ENCODE measurements at places on chromosomes 2 and 18.

DNA sequence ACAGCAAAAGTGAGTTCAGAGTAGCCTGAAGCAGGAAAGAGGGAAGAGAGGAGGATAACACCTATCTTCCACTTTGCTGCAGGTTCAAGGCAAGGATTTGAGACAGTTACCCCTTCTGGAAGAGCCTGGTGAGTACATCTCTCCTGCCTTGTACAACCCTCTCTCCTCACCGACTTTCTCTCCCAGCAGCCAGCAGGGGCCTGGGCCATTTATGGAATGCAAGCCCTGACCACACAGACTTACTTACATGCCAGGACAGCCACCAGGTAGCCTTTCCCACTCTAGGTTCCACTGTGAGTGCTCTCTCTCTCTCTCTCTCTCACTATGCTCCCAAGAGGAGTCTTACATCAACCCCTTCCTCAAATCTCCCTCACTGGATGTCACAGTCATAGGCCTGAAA lies 57.0 kb downstream of the BCL11A start:
- no peak for DNase-seq

- DNase-seq, result no peak
These were observed 155.4 kb downstream of the SLC4A3 start for GRCh38 chr2:219782737-219783348.

DNA sequence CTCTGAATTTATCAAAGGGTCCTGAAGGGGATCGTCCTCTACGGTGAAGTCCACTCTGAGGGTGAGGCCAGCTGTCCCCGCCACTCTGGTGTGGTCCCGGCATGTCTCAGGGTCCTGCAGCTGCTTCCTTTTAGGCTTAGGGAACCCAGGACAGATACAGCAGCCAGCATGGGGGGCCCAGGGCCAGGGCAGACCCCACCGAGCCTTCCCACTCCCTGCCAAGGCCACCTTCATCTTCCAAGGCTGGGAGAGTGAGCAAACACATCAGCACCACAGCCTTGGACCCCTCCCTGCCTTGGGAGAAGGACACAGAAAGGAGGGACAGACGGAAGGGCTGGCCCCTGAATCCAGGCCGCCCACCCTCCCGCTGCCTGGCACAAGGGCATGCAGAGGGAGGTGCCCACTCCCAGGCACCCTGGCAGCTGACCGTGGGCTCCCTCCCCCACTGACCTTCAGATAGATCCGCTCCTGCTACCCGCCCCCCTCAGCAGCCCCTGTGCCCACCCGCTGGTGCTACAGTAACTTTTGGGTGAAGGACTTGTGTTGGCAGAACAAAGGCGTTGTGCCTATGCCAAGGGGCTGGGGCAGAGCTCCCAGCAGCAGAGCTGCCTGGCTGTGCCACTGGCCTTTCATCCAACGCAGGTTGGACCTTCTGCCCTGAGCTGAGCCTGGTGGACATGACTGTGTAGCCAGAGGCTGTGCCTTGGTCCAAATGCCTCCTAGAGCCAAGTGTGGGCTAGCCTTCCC lies 7.6 kb downstream of the CYP26B1 start:
- DNase-seq, result no peak

DNA sequence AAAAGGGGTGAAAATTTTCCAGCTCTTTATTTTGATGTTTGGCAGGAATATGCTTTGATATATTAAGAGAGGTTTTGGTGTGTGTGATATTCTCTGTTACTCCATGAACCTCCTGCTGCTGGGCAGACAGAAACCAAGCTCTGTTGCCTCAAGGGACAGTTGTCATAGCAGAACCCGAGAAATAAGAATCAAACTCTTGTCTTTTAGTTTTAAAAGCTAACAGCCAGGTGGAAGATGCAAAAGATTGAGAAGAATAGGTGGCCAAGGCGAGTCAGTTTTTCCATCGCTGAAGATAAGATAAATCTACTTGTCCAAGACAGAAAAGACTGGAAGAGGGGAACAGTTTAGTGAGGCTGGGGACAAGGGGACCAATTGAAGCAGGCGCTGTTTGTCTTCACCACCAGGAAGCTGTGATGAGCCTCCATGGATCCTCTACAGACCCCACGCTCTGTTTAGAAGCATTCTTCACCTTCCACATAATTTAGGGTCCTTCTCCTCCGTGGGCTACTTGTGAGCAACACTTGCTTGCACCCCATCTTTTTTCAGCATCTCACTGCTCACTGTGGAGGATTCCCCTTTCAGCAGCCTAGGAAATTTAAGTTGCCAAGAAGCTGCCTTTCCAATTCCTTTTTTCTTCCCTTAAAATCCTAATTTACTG lies 23.9 kb downstream of the PMAIP1 start:
- no peak for DNase-seq

GRCh38 chr2:67399831-67400489 lies 2.8 kb downstream of the ETAA1 start:
- no peak for DNase-seq

DNA sequence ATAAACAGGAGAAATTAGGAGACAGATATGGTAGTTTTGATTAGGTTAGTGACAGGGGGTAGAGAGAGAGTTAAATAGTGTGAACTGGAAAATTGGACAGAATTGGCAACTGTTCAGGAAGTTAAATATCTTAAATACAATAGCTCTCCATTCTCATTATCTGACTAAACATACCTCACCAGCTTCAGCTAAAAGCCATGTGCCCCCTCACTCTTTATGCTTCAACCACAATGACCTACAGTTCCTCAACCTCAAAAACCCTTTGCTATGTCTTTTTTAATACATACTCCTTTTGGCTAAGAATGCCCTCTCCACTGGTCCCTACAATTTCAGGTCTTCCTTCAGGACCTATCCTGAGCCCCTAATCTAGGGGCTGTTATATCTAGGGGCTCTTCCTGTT lies 740.2 kb upstream of the ZEB2 start:
- no peak for DNase-seq

All from 8988T (cell line).